ENCODE measurements at places on chromosomes 16 and 17.

DNA sequence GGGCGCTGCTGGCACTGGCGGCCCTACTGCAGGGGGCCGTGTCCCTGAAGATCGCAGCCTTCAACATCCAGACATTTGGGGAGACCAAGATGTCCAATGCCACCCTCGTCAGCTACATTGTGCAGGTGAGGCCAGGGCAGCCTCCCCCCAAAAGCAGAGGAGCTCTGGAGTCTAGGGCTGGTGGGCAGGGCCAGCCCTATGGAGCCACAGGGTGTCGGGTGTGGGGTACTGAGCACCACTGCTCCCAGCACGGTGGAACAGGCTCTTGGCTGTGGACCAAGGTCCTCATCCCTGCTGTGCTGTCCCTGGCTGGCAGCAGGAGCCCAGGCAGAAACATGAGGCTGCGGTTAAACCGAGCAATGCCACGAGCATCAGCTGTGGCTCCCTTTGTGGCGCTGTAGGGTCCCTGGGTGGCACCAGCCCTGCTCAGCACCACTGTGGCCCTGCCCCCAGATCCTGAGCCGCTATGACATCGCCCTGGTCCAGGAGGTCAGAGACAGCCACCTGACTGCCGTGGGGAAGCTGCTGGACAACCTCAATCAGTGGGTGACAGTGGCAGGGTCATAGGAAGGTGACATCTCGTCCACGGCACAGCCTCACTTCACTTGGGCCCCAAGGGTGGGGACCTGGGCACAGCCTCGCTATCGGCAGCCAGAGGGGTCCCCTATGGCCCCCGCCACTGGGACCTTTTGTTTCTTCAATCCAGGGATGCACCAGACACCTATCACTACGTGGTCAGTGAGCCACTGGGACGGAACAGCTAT, 1.1 kb downstream of the DNASE1 start:
- DNase-seq: no peak

- no peak for DNase-seq
Measured at GRCh38 chr16:58658796-58659211, 25.8 kb downstream of the SLC38A7 start.

GRCh38 chr16:27595993-27596392, 46.0 kb downstream of the KATNIP start:
- no peak for DNase-seq

DNA sequence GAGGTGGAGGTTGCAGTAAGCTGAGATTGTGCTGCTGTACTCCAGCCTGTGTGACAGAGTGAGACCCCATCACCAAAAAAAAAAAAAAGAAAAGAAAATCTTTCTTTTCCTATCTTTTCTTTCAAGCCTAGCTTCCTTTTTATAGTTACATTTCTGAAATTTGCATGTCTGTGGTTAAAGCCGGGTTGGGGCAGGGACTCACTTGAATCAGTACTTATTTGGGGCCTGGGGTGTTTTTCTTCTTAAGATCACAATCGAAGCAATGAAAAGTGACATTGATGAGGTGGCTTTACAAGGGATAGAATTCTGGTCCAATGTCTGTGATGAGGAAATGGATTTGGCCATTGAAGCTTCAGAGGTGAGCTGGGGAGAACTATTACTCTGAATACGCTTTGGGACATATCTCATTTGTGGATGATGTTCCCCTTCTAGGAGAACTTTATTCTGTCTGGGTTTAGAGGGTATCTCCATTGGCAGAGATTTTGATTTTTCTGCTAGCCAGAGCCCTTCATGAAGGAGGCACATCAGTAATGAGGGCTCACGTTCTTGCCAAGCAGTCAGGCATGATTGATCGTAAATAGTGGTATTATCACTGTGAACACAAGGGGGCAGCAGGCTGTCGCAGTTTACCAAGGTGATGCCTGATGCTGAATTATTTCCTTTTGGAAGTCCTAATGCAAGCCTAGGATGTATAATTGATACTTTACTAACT, 14.3 kb downstream of the KPNB1 start:
- no peak for DNase-seq

DNA sequence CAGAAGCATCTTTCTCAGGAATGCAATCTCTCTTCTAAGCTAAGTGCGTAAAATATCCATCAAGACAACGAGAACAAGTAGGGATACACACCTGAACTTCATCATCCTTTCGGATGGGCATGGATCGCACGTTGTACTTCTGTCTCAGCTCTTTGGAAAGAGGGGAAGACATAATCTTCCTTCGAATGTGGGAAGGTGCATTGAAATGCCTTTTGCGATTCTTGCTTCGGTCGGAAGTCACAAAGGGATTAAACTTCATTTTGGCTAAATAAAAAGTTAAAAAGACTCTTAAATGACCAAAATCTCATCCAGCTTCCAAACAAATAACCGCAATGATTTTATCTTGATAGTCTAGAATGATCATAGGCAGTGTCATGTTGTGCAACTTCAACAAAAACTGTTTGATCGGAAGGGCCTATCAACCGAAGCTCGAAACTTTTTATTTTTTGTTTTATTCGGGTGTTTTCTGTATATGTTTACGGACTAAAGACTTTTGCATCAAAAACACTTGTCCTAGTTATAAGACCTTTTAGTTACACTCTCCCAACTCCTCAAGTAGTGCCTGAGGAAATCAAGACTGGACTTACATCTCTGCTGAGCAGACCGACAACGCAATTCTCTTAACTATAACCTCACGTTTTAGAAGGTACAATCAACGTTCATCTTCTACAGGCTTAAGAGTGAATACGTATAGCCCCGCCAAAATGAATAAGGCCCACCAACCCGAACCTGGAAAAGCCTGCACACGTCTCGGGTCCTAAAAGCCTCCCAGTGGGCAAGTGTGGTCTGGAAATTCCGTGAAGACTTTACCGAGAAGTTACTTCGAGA, 727 bp downstream of the RPL26 start:
- no peak for DNase-seq

GRCh38 chr17:64459284-64459747, 10.4 kb downstream of the MILR1 start:
- no peak for DNase-seq

GRCh38 chr16:1279945-1280589, 24.2 kb downstream of the TPSD1 start:
- DNase-seq: no peak

DNA sequence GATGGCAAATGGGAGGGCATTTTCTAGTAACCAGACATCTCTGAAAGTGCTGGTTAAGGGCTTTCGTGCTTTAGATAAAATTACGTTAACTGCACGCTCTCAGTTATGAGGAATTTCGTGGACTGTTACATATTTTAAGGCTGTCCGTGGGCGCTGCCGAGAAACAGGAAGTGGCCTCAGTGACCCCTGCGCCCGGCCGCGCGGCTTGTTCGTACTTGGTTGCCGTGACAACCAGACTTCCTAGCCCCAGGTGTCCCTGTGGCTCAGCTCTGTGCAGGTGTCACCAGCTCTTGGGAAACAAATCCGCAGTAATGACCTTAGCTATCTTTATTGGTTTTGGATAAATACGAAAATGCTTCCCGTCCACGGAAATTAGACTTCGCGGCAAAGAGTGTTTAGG, 52.7 kb downstream of the LMF1 start:
- no peak for DNase-seq

DNA sequence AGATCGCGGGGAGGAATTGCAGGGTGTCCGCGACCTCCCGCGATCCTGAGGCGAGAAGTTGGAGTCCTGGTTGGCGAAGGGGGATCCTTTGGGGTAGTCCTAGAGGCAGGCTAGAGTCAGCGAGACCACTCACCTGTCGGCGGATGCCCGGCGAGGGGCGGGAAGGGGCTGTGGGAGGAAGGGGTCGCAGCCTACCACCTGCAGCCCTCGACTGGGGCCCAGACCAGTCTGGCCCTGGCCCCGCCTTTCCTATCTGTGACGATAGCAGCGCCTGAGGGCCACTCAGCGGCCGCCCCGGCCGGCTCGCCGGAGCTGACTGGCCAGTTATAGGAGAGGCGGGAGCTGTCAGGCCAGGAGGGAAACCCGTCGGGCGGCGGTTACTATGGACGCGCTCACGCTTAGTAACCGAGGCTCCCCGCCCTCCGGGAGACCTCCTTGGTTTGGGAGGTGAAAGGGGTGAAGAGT, at the start of gene TEKT3:
TEKT3 (minus strand) TSS at position 213 of the 465 bp plus-strand sequence. CDS start 10,012 bp downstream, outside the sequence.
- DNase-seq: no peak

DNA sequence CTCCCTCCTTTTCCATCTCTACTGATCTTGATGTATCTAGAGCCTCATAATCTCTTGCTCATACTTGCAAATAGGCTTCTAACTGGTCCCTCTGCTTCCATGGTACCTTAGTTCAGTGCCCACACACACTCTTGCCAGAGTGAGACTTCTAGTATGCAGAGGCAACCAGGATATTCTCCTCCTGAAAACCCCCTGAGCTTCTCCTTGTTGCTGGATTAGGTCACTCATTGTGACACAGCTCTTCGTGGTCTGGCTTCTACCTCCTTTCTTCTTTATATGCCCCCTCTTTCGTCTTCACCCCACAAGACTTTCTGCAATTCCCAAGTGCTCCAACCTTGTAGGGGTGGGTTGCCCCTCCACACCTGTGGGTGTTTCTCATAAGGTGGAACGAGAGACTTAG, 2.5 kb upstream of the FAM20A start:
- DNase-seq: no peak

GRCh38 chr17:33385133-33385532, 92.0 kb upstream of the ASIC2 start:
- DNase-seq: no peak

DNA sequence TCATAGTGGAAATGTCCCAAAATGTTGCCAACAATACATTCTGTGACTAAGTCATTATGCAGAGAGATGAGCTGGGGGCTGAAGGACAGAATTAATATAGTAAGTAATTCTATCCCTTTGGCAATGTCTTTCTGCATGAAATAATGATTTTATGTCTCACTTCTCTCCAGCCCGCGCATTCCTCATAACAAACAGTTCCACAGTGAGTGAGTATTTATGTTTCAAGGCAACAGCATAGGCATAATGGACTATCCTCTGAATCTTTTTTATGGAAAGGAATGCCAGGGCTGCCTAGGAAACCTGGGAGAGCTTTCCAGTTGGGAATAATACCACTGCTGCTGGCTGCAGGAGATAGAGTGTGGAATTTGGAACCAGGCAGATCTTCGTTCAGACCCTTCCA, 477.7 kb downstream of the HS3ST4 start:
- DNase-seq: no peak

DNA sequence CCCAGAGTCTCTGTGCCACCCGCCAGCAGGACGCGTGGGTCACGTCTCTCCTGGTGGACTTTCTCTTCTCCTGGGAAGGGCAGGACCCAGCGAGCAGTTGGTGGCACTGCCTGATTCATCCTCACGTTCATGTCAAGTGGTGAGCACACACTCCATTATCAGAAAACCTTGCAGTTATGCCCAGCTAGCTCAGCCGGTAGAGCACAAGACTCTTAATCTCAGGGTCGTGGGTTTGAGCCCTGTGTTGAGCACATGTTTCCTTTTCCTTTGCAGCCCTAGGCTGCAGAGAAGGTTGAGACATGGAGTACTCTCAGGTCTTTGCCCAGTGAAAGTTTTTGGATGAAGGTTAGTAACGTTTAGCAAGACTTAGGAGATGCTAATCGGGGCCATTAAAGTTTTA, 8.0 kb downstream of the OR1F1 start:
- no peak for DNase-seq

DNA sequence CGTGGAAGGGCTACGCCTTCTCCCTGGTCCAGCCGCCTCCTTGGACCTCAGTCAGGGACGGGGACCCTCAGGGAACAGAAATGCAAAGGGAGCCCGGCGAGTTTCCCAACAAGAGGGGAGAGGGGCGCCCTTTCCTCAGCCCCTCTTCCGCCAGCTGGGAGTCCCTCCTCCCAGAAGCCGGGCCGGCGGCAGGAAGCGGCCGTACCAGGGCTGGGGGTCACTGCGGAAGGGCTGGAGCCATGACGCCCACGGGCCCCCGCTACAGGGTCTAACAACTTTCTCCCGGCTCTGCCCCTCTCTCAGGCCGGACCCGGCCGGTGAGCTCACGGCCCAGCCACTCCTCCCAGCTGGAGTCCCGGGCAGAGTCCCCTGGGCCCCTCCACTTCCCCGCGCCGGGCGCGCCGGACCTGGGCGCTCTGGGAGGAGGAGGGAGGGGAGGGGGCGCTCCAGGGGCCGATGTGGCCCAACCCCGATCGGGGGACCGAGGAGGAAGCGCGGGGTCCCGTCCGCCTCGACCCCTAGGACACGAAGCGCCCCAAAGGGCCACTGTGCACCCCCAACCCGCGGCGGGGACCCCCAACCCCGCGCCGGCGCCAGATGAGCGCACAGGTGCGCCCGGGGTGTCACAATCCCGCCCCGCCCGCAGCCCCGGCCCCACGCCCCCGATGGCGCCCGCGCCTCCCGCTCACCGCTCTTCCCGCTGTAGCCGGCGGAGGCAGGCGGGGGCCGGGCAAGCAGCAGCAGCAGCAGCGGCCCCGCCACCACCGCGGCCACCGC, 578 bp downstream of the PGAP6 start:
- DNase-seq: no peak

GRCh38 chr17:38883592-38884526, 14.0 kb downstream of the LASP1 start:
- DNase-seq: no peak

- DNase-seq: no peak
Measured at GRCh38 chr17:2521257-2521656, 9.6 kb upstream of the METTL16 start.

- DNase-seq: no peak
Measured at GRCh38 chr16:88132836-88133506, 181.7 kb downstream of the BANP start.

DNA sequence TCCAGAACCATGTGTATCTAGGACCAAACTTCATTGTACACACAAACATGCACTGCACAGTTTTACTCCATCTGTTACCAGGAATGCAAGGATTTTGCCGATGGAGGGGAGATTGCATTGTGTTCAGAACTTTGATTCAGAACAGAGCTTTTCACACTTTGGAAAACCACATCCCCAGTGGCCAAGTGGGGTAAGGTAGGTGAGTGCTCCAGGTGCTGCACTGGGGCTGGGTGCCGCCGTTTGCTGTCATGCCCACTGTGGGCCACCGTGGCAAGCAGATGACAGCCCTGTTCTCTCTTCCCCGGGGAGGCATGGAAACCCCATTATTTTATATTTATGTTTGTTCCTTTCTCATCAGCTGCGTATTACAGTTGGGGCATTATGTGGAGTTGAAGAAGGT, 29.3 kb upstream of the JPH3 start:
- DNase-seq: no peak

DNA sequence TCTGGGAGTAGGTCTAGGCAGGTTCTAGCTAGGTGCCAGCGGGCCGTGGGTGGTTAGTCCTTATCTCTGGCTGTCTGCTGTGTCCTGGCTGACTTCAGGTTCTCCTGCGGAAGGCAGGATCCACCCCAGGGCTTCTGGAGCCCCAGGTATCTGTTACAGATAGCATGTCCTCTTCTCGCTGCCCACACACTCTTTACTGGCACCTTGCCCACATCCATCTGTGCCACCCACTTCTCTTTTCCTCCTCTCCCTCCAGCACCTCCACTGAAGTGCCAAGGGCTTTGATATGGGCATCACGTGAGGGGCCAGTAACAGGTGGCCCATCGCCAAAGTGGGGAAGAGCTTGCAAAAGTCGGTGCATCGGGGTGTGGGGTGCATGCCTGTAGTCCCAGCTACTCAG, 4.6 kb upstream of the MPP2 start:
- no peak for DNase-seq

DNA sequence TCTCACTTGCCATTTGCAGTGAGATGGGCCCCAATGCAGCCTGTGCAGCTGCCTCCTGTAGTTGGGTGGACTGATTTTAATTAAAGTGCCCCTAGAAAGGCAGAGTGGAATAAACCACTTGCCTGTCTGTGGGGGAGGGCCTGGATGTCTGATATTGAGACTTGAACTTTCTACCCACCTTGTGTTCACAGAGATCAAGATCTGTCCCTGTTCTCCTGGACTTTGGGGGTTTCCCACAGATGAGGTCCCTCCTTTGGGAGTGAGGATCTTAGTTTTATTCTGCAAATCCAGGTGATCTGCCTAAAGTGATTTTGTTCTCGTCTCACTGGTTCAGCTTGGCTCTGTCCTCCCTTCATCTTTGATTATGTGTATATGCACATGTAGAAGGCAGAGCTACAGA, 7.7 kb upstream of the DHRS13 start:
- DNase-seq: no peak
